ENCODE measurements at places on chromosomes 6 and 20.
A peak's percentile ranks its signal among the peaks of the same experiment; 100 is the strongest.

DNA sequence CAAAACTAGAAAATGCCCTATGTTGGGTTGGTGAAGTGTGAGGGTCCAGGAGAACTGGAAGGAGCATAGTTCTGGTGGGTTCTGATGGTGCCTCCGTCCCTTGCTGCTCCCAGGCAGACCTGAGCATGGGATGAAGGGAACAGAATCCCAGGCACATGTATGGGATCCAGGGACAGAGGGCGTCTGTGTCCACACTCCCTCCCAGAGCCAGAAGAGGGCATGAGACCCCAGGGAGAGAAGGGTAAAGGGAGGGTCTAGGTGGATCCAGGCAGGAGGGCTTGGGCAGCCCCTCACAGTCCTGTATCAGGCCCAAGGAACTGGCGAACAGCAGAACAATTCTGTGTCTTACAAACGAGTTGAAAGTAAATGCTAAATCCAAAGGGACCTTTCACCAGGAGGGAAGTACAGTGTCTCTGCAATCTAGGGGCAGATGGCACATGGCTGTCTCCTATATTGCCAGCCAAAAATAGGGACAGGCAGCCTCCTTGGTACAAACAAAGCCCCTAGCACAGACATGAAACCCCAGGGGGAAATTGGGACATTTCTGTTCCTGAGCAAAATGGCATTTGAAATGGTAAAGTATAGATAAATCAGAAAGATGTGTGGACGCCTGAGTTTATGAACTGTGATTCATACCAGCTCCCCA is 2.5 kb upstream of the BPIFA1 start:
- no peak for DNase-seq

- no peak for DNase-seq
These were observed 54.4 kb upstream of the CCDC28A start for GRCh38 chr6:138719011-138719635.

DNA sequence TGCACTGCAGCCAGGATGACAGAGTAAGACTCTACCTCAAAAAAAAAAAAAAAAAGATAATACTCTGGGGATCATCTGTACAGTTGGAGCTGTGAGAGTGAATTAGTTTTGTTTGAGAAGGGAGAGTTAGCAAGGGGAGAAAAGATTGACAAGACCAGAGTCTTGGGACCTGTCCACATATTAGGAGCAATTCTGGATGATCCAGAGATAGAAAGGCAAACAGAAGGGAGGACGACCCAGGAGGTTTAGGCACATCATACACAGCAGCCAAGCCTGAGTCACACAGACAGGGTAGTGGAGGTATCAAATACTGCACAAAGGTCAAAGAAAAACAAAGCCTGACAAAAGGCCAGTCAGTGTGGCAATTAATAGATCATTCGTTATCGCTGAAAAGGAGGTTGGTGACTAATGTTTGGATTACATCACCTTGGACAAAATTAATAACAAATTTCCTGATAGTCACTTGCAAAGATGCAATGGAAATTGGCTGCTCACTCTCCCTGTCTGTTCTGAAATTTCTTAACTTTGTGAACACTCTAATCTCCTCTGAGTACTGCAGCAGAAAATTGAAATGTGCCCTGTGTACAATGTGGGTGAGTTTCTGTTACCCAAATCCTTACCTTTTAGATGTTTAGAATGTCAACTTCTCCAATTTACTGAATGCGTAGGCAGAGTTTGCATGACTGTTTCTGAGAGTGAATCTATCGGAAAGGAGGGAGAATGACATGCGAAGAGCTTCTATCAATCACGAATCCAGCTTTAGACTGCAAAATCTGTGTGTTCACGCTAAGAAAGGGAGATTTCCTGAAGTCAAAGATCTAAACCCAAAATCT is 105.4 kb downstream of the TSHZ2 start:
- DNase-seq = no peak

- DNase-seq = no peak
These were observed 155.5 kb upstream of the SLC24A3 start for GRCh38 chr20:19056909-19057308.

DNA sequence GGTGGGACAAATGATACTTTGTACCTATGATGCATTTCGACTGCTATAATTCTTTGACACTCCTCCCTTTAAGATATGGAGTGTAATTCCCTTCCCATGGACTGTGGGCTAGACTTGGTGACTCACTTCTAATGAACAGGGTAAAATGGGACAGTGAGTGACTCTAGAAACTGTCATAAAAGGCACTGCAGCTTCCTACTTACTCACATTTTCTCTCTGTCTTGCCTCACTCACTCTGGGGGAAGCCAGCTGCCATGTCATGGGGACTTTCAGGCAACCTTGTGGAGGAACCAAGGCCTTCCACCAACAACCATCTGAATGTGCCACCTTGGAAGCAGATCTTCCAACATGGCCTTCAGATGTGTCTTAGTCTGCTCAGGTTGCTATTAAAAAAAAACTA is 12.9 kb upstream of the GFOD1 start:
- DNase-seq = no peak

- no peak for DNase-seq
These were observed 125.2 kb upstream of the TRAF3IP2 start for GRCh38 chr6:111730864-111731263.

- DNase-seq = no peak
These were observed 188.3 kb downstream of the QKI start for GRCh38 chr6:163602851-163603250.

- no peak for DNase-seq
These were observed 668.2 kb downstream of the DHX35 start for GRCh38 chr20:39630215-39630908.

DNA sequence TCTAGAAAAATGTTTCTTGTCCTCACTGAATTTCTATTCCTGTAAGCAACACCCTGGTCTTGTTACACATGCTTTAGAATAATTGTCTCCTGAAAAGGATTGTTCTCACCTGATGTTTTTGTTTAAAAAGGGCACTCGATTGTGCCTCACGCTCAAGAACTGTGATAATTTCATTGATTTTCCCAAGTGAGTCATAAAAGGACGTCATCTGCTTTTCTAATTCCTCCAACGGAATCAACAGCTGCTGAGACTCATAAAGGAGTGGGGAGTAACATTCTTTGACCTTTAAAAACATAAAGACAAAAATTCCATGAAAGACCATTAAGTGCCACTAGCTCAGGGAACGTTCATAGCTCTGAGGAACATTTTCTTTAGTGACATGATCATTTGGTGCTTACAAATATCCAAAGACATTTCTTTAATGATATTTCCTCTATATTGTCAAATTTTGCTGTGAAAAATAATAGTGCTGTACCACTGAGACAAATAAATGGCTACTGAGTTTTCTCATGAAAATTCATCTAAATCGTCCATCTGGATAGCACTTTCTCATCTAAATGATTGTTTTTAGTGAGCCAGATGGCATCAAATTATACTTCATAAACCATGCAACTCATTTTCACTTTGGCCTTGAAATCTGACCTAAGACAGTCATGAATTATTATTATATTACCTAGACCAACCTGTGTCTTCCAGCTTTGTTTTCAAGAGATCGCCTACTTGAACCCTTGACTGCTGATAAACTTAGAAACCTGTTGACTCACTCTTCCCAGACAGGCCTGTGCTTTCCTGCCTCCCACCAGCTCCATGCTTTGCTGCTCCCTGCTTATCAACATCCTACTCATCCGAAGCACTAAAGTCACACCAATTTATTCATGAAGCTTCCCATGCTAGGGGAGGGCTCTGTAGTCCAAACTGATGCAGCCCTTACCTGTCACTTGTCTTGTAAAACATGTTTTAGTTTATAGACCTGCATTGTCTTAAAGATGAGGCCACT is 178.2 kb downstream of the SYNE1 start:
- no peak for DNase-seq

GRCh38 chr6:69069881-69070280 is 434.8 kb downstream of the ADGRB3 start:
- no peak for DNase-seq

DNA sequence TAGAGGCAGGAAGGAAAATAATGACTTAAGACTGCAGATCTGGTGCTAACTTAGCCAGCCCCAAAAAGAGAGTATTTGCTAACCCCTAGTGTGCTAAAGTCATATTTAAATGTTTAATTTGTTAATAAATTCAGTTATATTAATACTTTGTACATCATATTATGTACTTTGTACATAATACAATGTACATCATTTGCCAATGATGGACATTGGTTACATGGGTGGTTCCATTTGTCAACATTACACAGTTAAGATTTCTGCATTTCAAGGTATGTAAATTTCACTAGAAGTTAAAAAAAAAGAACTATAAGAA is 63.9 kb upstream of the PIM1 start:
- DNase-seq = no peak

GRCh38 chr20:20083807-20084206 is 31.5 kb downstream of the CFAP61 start:
- DNase-seq = peak; percentile 7

GRCh38 chr6:107020239-107020638 is 7.8 kb upstream of the MTRES1 start:
- DNase-seq = no peak

- no peak for DNase-seq
These were observed 25.9 kb upstream of the MYT1 start for GRCh38 chr20:64138276-64138815.

- no peak for DNase-seq
These were observed 38.1 kb upstream of the PROKR2 start for GRCh38 chr20:5354901-5355300.

- no peak for DNase-seq
These were observed 242.9 kb downstream of the CDC5L start for GRCh38 chr6:44630125-44631028.

DNA sequence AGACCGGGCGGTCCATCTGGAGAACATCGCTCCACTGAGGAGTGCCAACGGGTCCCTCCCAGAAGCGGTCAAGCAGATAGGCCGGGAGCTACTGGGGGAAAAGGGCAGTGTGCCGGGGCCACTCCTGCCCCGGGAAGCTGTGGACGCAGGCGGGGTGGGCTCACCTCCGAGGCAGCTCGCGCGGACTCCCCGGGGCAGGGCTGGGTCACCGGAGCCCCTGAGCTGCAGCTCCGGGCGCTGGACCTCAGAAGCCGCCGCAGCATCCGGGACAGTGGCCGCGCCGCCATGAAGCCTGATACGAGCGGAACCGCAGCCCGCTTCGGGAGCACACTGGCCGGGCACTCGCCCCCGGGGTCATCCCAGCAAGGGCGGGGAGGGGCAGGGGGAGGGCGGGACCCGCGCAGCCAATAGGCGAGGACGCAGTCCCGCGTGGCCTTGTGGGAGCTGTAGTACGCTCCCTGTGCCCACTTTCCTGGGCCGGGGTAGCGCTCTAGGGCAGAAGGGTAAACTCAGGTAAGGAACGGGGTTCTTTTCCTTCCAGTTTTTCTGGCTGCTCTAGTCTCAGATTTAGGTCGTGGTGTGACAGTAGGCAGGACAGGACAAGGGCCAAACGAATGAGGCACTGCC is at the start of gene MOCS1:
MOCS1 (minus strand) TSS at position 332 of the 627 bp plus-strand sequence; CDS start at position 287, 45 bp downstream.
- DNase-seq = peak; percentile 34

DNA sequence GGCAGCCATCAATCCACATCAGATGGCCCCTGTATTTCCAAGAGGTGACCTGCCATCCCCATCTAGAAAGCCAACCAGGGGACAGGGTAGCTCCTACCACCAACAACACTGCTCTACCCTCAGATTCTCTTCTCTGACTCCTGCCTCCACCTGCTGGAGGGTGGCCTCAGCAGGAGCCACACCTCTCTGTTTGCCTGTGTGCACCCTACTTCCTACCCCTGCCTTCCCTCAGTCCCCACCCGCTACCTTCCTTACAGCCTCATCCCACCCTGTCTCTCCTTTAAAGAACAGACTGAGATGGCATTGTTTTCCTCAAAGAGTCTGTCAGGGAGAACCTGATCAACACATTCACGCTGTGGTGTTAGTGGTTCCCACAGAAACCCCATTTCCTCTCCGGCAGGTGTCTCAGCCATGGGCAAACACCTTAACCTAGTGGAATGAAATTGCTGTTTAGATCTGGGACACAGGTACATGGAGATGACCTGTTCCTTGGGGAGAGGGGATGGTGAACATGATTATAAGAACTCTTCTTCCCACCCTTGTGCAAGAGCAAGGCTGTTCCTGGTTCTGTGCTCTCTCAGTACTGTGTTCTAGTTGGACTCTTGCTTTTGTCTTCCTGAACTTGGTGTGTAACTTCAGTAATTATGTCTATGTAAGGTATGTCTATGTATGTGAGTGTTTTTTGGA is 1.8 kb downstream of the ENTPD6 start:
- DNase-seq = no peak

GRCh38 chr20:17503301-17504065 is 27.7 kb downstream of the BFSP1 start:
- no peak for DNase-seq
